Lower lobe of right lung (tissue), 2 donors: ENCODE measurements at places on chromosomes 7 and 10. TPM values are rescaled to one million over a fixed set of nuclear protein-coding genes. Genes with fewer than 3 reads are reported as not detected.

GRCh38 chr7:47480576-47481538 is 101.1 kb downstream of the TNS3 start:
- no peak for DNase-seq

The NEUROG3 gene
- not detected for total RNA-seq

The PON1 gene
- 0.24 TPM for total RNA-seq

GRCh38 chr10:63373176-63373575 is 92.6 kb downstream of the JMJD1C start:
- no peak for DNase-seq

DNA sequence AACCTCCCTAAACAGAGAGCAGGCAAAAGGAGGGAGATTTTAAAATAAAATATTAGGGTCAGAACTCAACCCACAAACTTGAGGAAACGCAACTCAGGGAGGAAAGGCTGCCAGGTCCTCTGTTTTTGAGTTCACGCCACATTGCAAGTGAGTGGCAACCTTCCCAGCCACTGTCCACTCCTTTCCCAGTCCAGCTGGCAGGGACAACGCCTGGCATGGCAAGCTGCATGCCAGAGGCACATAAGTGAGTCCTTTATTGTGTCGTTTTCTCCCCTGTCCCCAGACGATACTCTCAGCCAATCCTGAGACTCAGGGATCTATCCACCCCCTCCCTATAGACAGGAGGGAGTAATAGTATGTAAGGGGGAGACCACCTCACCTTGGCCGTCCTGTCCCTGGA is 22.4 kb downstream of the FBXW4 start:
- DNase-seq, result peak; percentile 58
